ENCODE measurements at places on chromosomes 16 and 17.

DNA sequence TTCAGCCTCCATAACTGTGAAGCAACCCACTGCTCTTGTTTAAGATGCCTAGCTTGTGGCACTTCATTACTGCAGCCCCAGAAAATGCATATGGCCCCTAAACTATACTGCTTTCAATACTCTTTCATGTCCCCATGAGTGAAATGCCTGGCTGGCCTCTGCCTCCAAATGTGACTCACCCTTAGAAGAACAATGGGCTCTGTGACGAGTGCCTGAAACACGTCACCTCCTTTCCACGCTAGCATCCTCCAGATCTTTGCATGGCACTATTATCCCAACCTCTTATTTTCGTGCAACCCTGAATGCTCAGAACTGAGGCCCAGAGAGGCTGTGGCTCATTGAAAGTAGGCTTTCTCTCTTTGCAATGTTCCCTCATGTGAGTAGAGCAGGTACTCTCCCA, 233.1 kb downstream of the CBLN1 start:
- DNase-seq, result no peak

DNA sequence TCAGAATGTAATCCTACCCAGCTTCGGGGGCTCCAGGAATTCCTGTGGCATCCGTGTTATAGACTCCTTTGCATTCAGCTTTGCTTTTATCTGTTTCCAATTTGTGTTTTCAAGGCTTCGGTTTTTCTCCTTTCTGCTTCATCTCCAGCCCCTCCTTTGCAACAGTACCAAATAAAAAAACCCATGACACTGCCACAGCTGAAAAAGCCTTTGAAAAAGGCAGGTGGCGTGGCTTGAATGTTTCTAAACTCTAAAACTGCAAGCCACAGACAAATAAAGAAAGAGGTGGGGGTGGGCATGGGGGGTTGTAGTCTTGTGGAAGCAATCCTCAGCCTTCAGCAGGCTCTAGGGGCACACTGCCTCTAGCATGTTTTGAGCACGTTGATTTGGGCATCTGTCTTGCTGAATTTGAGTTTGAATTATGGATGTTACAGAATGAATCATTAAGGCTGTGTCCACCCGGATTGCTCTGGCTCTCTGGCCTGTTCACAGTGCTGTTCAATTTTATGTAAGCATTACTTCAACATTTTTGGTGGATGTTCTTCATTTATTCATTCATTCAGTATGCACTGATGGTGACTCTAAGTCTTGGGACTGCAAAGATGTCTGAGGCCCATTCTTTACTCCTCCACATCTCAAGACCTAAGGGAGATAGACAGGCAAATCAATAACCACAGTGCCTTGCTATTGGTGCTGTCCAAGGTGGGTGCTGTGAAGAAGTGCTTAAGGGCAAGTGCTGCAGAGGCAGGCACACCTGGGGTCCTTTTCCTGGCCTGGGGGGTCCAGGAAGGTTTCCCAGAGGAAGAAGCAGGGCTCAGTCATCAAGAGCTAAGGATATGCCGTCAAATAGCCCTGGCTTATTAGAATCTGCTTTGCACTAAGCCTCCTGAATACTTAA, 77.4 kb downstream of the CDH13 start:
- no peak for DNase-seq

GRCh38 chr17:79073016-79073705, 1.5 kb upstream of the ENGASE start:
- no peak for DNase-seq

DNA sequence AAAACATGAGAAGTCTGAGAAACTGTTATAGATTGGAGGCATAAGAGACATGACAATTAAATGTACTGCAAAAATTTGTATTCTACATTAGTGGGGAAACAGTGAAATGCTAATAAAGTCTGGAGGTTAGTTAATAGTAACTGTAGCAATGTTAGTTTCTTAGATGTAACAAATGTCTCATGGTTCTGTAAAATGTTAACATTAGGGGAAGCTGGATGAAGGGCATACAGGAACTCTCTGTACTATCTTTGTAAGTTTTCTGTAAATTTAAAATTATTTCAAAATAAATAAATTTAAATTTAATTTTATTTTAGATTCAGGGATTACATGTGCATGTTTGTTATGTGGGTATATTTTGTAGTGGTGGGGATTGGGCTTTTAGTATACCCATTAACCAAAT, 70.0 kb upstream of the IRX6 start:
- DNase-seq, result no peak

- DNase-seq, result no peak
Observed at GRCh38 chr17:39662551-39663339, 2.4 kb upstream of the TCAP start.

- no peak for DNase-seq
Observed at GRCh38 chr17:17084941-17085340, 42.7 kb downstream of the MPRIP start.

Measured in NCI-H2171 treated with DMSO at 0.1 percent for 48 hours (cell line).